SHP77 (cell line): ENCODE measurements at places on chromosomes 1 and 21.

GRCh38 chr1:200336901-200337391, 72.9 kb downstream of the ZNF281 start:
- no peak for DNase-seq

- no peak for DNase-seq
Measured at GRCh38 chr1:224724566-224724965, 108.4 kb downstream of the CNIH3 start.

DNA sequence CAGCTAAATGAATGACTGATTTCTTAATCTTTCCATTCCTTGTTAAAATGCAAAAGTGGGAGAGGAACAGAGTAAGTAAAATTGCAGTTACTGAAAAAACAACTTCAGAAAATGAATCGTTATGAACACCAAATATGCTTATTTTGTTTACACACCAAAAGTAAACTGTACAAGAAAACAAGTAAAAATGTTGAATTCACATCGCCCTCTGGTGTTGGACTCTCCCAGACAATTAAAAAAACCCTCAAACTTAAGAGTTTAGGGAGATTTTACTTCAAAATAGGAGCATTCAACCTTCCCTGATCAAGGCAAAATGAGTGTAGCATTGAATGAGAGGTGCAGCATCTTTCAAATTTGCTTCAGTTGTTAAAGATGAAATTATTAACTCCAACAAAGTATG, 19.4 kb upstream of the ESRRG start:
- DNase-seq: no peak

- no peak for DNase-seq
Measured at GRCh38 chr1:21820597-21821232, 8.7 kb downstream of the LDLRAD2 start.

DNA sequence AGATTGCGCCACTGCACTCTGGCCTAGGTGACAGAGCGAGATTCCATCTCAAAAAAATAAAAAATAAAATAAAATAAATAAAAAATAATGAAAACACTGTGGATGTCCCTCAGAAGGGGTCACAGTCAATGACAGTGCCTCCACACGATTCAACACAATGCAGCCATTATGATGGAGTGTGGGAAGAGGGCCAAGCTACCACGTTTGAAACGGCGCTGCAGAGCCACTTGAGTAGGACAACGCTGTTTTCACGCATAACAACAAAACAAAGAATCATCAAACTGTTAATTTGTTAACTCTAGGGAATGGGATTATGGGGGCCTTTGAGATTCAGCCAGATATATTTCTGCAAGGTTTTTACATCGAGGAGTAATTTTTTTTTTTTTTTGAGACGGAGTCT, 36.5 kb downstream of the NKAIN1 start:
- DNase-seq: no peak

- no peak for DNase-seq
Measured at GRCh38 chr1:41319106-41319755, 42.0 kb upstream of the FOXO6 start.

GRCh38 chr1:6747674-6748073, 37.6 kb upstream of the CAMTA1 start:
- DNase-seq: no peak

DNA sequence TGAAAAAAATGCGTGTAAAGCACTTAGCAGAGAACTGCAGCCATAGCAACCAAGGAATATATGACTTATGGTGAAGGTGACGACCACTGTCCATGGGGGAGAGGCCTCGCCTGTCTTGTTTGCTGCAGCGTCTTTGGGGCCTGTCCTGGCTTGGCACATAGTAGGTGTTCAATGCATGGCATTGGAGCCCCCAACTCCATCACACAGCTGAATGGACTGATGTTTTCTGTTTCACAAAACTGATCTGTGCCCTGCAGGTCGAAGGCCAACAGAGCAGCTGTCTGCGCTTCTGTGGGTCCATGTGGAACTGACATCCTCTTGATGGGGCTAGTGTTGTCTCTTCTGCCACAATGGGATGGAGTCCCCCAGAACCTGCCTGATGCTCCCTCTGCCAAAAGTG, 296.0 kb downstream of the PTPRU start:
- DNase-seq: no peak

DNA sequence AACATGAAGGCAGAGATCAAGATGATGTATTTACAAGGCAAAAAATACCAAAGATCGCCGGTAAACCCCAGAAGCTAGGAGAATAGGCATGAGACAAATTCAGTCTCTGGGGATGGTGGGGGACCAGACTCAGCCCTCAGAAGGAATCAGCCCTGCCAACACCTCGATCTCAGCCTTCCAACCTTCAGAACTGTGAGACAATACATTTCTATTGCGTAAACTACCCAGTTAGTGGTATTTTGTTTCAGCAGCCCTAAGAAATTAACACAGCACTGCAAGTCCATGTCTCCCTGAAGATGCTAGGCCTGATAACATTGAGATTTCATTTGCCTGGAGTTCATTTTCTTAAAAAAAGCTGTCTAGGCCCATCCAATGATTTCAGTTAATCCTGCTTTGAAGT, 622.5 kb downstream of the PTPRC start:
- no peak for DNase-seq

- no peak for DNase-seq
Measured at GRCh38 chr1:51912881-51913280, 34.4 kb upstream of the NRDC start.

- no peak for DNase-seq
Measured at GRCh38 chr1:65493802-65494201, 73.3 kb downstream of the LEPR start.

- DNase-seq: no peak
Measured at GRCh38 chr1:14817223-14818170, 219.0 kb downstream of the KAZN start.

DNA sequence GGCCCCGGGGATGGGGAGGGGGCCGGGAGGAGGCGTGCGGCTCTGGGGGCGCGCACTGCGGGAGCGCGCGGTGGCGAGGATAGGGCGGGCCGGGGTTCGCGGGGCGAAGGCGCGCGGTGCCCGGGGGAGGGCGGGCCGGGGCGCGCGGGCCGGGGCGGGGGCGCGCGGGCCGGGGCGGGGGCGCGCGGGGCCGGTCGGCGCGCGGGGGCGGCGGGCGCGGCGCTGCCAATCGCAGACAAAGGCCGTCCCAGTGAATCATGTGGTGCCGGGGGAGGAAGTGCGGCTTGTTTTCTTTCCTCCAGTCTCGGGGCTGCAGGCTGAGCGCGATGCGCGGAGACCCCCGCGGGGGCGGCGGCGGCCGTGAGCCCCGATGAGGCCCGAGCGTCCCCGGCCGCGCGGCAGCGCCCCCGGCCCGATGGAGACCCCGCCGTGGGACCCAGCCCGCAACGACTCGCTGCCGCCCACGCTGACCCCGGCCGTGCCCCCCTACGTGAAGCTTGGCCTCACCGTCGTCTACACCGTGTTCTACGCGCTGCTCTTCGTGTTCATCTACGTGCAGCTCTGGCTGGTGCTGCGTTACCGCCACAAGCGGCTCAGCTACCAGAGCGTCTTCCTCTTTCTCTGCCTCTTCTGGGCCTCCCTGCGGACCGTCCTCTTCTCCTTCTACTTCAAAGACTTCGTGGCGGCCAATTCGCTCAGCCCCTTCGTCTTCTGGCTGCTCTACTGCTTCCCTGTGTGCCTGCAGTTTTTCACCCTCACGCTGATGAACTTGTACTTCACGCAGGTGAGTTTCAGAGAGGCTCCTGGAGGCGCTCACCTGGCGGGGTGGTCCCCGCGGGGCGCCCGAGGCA, at the start of gene GPR137B:
Gene GPR137B (plus strand): TSS at position 287 of the 851 bp plus-strand sequence. CDS start 84 bp downstream, at position 371.
- no peak for DNase-seq

- DNase-seq: no peak
Measured at GRCh38 chr1:198590454-198590853, 48.4 kb upstream of the PTPRC start.

GRCh38 chr21:41250519-41250918, 66.1 kb upstream of the FAM3B start:
- DNase-seq: no peak

DNA sequence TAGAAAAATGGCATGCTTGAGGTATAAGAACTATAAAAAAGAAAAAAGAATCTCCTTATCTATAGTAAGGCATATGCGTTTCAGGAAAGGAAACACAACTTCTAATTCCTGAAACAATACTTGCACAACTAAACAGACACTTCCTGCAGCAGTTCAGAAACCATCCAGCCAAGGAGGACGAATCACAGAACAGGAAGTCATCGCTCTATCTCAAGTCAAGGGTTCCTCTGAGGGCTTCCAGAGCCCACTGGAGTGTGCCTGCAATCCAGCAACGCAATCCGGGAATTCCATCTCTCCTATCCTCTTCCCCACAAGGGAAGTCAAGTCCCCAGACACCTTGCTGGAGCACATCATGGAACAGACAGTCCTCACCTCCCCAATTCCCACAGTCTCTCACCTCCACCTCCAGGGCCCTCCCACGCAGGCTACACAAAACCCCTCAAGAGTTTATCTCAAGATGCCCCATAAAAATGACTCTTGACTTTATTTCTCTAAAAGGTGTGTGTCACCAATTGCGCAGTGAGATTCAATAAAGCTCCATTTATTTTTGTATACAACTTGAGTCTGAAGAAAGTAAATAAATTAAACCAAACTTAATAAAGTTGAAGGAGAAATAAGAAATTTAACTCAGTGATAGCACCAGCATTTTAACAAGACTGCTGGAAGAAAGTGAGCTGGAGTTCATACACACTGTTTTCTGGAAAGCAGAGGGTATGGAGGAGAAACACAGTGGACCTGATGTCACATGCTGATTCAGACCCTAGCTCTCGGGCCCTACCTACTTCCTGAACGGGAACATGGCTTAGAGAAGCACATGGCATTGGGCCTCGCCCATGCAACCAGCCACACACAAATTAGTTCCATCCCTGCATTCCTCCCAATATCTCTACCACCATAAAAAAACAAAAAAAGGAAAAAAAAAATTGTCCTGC, 39.9 kb downstream of the SIPA1L2 start:
- no peak for DNase-seq

DNA sequence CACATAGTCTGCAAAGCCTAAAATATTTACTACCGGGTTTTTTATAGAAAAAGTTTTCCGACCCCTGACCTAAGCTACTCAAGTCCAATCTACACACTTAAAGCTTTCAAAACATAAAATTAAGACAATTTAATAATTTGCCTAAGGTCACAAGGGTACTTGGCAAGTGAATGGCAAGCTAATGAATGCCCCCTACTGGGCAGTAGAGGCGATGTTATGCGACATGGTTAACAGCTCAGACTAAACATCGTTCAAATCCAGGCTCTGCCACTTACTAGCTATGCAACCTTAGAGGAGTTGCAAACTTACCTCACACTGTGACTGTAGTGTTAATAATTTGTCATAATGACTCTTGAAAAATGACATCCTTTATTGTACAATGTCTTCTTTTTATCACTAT, 317.2 kb upstream of the NFIA start:
- DNase-seq: peak; percentile 54
